ENCODE measurements at places on chromosomes 5 and 9.
A peak's percentile ranks its signal among the peaks of the same experiment; 100 is the strongest.

- DNase-seq = no peak
Observed at GRCh38 chr5:171323806-171324632, 15.0 kb downstream of the TLX3 start.

- DNase-seq = no peak
Observed at GRCh38 chr9:6029604-6030274, 14.3 kb upstream of the RANBP6 start.

DNA sequence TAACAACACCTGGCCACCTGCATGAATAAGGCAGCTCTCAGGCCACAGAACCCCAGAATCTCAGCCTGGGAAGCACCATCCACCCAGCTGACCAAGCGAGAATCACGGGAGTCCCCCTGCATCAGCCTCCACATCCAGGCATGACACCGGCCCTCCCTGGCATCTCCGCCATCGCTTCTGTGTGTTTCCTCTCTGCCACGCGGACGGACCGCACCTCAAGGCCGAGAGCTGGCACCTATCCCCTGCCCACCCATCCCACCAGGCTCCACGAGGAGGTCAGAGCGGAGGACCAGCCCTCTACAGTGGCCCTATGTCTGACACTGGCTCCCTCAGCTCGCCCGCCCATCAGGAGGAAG is 134.7 kb downstream of the COL23A1 start:
- DNase-seq = no peak

DNA sequence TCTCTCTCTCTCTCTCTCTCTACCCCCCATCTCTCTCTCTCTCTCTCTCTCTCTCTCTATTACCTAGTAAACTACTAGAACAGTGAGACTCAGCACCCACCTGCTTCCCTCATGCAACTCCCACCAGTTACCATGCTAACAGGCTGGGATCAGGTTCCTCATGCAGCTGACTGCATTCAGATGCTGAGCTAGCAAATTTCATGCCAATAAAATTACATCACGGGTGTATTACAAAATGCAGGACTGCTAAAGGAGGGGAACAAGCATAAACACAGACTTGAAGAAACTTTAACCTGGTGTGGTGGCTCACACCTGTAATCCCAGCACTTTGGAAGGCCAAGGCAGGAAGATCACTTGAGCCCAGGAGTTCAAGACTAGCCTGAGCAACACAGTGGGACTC is 76.0 kb downstream of the CEMIP2 start:
- no peak for DNase-seq

DNA sequence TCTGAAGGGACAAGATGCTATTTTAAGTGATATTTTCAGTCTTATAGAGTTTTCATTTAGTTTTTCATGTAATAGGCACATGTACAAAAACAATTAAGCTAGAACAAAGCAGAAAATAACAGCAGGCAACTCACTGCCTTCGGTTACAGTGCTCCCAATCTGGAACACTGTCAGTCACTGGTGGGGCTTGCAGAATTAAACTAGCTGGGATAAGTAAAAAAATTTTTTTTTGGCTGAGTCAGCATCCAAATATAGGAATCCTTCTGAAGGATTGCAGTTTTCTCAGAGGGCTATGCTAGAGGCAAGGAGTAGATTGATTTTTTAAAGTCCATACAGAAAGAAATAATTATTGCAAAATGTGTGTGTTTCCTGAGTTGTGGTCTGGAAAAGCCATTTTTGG is 250.2 kb upstream of the RFX3 start:
- no peak for DNase-seq

- peak; percentile 52 for DNase-seq
Observed at GRCh38 chr5:6829150-6829784, 116.0 kb downstream of the TENT4A start.

DNA sequence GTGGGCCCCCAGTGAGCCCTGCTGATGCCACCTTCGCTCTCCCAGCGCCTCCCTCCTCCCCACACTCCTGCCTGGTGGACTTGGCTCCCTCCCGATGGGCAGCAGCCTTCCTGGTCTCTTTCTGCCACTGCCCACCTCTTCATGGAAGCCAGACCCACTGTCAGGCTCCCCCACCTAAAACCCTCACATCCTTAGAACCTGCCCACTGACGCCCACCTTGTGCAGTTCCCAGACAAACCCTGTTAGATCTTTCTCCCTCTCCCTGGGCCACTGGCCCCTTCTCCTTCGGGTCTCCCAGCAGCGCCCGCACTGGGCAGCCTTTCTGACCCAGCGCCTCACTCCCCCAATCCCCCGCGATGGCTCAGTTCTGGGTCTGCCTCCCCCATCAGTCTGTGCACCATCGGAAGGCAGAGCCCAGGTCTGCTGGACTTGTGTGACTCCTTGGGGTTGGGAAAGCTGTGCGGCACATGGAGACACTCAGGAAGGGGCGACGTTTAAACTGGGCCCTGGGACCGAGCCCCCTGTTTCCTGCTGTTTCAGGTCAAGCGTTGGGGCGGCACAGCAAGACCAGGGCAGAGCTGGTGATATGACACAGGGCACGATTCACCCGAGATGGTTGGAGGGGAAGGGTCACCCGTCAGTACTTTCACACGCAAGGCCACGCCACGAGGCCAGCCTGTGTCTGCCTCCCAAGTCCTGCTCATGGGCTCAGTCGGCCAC is 17.4 kb downstream of the MYMK start:
- DNase-seq = no peak

DNA sequence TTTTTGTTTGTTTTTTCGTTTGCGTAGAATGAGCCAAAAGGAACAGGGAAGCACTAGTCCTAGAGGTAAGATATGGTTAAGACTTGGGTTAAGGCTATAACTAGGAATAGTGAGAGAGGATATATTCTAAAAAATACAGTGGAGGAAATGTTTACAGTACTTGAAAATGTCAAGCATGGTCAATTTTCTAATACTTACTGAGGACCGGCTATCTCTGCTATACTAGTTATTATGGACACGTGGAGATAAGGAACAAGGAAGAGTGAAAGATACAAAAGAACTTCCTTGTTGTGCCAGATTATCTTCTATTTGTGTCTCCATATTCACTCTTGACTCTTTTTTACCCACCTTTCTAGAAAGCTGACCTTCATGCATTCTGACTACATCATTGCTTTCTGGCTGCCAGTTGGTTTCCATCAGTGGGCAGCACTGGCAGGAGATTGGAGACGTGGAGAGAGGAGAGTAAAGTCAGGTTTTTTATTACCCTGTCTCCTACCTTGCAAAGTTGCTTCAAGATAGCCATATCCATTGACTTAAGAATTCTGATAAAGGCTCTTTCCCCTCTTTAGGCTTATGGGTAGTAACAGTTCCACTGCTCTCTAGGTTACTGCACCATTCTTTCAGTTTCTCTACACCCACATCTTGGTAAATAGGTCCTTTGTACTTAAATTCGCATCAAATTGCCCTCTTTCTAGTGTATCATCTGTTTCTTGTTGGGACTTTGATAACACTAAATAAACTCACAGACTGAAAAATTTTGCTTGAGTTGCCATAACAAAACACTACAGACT is 9.0 kb upstream of the RFX3 start:
- DNase-seq = no peak

DNA sequence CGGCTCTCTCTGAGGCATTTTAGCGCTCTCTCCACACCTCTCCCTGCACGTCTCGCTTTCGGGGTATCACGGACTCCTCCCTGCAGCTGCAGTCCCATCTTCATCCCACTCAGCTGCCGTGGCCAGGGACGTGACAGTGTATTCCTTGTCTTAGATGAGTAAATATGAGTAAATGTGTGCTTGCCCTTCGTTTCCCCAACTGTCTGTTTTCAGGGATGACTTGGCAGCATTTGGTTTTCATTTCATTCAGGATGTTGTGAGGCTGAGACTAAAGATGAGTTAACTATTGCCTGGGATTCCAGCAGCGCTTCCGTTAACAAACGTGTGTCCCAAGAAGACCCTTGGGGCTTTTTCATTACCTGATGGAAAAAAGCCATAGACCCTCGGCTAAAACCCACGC is 29.5 kb downstream of the GDNF start:
- no peak for DNase-seq

- DNase-seq = no peak
Observed at GRCh38 chr9:110114086-110114858, 93.7 kb downstream of the C9orf152 start.

DNA sequence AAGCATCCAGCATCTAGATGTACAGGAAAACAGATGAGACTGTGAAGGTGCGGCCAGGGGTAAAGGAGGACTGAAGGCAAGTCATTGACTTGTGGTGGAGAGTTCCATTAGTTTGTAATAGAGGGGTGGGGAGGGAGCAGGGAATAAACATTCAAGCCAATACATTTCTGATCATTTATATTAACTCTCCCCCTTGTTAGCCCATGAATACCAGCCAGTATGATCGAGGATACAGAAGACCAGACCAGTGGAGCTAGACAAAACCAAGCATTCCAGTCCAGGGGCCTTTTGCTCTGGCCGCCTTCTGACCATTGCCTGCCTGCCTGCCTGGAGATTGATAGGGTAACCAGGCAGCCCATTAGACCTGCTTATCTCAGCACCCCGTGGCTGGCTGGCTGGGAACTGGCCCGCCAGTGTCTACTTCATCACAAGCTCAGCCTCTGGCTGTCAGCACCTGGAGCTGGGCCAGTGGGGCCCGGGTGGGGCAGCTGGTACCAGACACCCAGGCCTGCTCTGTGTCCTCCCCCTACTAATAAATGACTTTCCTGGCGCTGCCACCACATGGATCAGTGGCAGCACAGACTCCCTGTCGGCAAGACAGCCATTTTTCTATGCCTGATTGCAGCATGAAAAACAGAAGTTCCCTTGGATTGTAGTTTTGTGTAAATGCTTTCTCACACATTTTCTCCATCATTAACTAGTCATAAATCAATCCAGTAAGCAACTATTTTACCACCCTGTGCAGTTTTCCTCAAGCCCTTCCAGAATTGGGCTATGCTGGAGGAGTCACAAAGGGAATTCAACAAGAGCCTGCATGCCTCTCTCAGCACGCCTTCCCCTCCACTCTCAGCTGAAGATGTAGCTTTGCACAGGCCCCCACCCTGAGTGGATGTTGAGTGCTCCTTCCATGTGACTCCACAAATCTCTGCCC is 181.3 kb downstream of the SNCAIP start:
- no peak for DNase-seq

GRCh38 chr9:120587328-120587727 is 7.4 kb upstream of the CDK5RAP2 start:
- DNase-seq = no peak

DNA sequence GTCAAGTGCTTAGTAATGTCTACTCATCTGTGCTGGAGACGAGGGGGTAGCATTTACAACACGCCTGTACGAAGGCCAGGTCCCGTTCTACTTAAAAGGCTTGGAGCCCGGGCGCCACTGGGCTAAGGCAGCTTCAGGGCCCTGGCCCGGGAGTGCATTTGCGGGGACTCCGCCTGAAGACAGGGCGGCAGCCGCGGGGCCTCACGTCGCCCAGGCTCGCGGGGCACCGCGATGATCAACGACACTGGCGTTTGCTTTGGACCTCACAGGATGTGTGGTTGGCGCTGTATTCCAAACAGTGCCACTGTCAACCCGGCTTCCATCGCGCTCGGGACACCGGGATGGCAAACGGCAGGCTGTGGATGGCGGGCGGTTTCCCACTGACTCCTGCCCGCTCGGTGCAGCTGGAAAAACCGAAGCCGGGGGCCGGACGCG is 1.1 kb upstream of the TENT4A start:
- peak; percentile 65 for DNase-seq

DNA sequence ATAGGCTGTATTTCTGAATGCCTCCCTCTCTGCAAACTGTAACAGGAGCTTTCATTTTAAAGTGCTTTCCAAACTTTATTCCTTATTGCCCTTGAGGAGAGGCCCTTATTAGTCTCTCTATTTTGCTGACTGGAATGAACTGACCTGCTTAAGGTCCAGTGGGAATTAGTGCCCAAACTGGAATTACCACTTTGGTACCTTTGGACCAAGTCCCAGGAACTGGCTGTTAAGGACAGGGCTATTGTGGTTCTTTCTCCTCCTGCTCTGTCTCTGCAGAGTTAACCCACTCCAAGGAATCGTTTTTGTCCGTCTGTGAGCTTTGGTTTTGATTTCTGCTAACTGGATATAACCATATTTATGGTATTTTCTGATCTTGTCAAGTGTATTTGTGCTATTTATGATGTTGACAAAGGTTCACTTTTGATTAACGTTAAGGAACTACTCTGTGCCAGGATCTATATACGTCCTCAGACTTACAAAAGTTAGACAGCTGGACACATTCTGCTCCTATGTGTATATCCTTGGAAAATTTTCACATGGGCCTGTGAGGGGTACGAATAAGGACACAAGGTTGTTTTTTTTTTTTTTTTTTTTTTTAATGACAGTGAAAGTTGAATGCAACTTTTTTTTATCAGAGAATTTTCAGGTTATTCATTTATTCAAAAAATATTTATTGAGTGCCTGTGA is 189.1 kb upstream of the ANKRD55 start:
- no peak for DNase-seq

- no peak for DNase-seq
Observed at GRCh38 chr9:85700330-85700729, 41.4 kb downstream of the AGTPBP1 start.

GRCh38 chr5:142924135-142924883 is 154.1 kb downstream of the ARHGAP26 start:
- no peak for DNase-seq

- DNase-seq = no peak
Observed at GRCh38 chr9:18727904-18728303, 254.0 kb downstream of the ADAMTSL1 start.

- DNase-seq = no peak
Observed at GRCh38 chr5:43543434-43543833, 13.4 kb downstream of the PAIP1 start.

DNA sequence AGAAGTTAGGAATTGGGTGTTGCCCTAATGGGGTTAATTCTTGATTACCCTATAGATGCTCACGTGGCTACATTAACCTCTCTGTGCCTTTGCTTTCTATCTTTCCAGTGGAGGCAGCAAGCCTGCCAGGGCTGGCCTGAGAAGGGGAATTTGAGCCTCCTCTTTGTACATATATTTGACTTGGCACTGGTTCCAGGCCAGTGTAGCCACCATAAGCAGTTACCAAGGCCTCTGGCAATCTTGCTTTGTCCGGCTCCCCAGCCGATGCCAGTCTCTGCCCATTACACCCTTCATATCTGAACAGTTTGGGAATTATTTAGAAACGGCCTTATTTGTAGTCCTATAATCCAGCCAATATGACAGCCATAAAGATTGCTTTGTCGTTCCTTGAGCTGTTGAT is 58.6 kb upstream of the PPARGC1B start:
- DNase-seq = no peak

- DNase-seq = no peak
Observed at GRCh38 chr5:83227611-83228010, 150.3 kb downstream of the XRCC4 start.

GRCh38 chr9:14932641-14933040 is 22.4 kb upstream of the FREM1 start:
- DNase-seq = no peak

GRCh38 chr9:96020792-96021550 is 145.5 kb downstream of the ERCC6L2 start:
- DNase-seq = no peak

Data from kidney capillary endothelial cell (primary cell).